ENCODE measurements at places on chromosomes 5 and 9.
A peak's percentile ranks its signal among the peaks of the same experiment; 100 is the strongest.

- DNase-seq: no peak
Observed at GRCh38 chr5:154211641-154212390, 21.3 kb downstream of the GALNT10 start.

GRCh38 chr9:119257592-119257991 is 111.6 kb downstream of the BRINP1 start:
- DNase-seq: no peak

DNA sequence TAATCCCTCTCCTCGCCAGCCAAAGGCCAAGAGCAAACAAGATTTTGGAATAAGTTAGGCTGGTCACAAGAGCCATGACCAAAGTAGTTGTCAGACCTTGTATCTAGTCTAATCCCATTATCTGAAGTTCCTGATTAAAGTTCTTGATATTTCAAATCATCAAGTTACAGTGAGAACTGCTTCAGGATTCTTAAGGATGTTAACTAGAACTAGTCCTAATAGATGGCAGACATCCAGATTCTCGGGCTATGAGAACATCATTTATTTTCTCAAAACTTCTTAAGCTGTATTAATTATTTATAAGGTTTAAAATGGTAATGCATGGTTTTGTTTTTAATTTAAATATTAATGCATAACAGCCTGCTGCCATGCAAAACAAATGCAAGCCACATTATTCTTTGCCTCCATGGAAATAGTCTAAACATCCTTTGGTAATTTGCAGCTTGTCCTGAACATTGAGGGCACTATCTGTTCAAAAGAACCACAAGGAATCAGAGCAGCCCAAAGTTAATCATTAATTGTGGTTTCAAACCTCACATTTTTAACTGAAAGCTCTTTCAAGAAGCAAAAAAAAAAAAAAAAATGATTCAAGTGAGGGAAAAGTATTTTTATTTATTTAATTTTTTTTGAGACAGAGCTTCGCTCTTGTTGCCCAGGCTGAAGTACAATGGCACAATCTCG is 95.1 kb downstream of the TTC39B start:
- no peak for DNase-seq

DNA sequence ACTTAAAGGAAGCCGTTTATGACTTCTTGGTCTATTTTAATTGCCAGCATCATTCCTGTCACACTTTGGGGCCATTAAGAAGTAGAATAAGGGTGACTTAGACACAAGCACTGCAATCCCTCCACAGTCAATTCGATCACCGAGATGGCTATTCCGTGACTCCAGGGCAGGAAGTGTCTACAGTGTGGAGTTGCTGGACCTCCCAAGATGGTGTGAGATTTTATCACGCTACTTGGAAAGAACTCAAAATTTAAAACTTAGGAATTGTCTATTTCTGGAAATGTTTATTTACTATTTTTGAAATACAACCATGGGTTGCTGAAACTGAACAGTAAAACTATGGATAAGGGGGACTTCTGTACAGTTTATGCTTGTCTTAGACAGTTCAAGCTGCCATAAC is 6.2 kb downstream of the FBXL7 start:
- DNase-seq: no peak

GRCh38 chr5:104635227-104635626 is 1072.6 kb upstream of the NUDT12 start:
- no peak for DNase-seq

DNA sequence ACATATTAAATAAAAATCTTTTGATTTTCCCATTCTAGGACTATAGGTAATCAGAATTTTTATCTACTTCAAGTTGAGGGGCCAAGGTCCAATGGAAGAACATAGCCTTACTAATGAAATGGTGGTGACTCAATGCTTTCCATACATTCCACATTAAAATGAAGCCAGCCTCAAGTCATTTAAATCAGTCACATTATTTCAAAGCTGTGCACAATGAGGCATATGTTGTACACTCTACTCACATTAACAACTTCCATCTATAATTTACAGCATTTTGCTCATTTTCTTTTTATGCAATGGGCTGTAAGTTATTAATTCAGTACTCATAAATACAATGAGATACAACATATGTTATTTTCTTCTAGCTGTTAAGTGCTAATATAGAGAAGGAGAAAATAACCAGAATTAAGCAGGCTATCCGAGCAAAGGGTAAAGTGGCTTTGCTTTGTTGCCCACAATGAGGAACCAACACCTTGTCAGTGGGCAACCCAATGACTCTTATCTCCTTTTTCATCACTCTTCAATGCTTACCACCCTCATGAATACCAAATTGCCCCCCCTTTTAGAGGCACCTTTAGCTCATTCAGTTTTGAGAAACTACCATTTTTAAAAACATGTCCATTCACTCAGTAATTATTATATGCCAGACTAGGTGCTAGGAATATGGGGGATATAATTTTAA is 52.4 kb downstream of the TTLL11 start:
- no peak for DNase-seq

- DNase-seq: peak; percentile 69
Observed at GRCh38 chr9:127903557-127904475, 4.4 kb upstream of the ST6GALNAC6 start.

- DNase-seq: no peak
Observed at GRCh38 chr9:3433066-3433465, 92.7 kb downstream of the RFX3 start.

- DNase-seq: no peak
Observed at GRCh38 chr5:72390836-72391235, 70.7 kb downstream of the PTCD2 start.

- no peak for DNase-seq
Observed at GRCh38 chr9:131473198-131473885, 29.4 kb upstream of the POMT1 start.

GRCh38 chr5:158286827-158287226 is 427.9 kb upstream of the CLINT1 start:
- DNase-seq: no peak

DNA sequence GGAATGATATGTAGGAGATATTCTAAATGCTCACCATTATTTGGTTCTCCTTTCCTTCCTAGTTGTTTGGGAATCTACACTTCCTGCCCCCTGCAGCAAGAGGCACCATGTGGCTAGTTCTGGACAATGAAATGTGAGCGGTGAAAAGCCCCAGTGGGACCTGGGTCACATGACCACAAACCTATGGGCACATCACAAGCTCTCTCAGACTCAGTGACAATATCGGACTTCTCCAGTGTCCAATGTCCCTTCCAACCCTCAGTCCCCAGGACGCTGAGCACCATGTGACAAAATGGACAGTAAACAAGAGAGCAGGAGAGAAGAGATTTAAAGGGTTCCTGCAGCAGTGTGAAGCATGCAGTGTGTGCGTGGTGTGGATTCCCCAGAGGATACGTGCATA is 44.6 kb upstream of the FOXE1 start:
- DNase-seq: no peak

DNA sequence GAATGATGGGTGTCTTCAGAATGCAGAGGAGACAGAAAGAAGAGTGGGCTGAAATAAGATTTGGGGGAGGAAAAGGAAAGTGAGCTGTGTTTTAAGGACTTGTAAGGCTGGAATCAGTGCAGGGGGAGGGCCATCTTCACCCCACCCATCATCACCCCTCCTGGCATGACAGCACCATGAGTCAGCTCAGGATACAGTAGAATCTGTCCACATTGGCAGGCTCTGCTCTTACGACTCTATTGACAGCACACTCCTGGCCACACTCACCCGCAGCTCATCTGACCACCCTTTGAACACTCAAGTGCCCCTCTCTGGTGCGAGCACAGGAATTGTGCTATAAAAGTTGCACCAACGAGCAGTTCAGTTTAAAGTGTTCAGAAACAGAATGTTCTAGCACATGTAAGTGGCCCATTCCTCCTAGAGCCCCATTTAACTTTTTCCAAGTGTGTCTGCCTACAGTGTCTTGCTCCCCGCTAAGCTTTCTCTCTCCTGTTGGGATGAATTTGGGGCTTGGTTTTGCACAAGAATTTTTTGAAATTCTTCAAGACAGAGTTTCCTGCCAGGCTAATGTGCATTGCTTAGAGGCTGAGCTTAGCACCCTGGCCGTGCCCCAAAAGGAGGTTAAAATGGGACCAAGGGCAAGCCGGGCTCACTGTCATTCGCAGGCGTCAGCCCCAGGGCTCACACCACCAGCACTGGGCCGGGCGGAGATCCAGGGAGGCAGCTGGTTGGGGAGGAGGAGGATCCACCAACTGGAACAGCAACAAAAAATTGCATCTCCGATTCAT is 12.0 kb downstream of the ADRA1B start:
- DNase-seq: no peak

GRCh38 chr5:135115591-135115990 is 81.6 kb upstream of the PITX1 start:
- DNase-seq: no peak
